ENCODE measurements at places on chromosomes 4 and X. TPM values are rescaled to one million over a fixed set of nuclear protein-coding genes. Genes with fewer than 3 reads are reported as not detected.
A peak's percentile ranks its signal among the peaks of the same experiment; 100 is the strongest.

GRCh38 chr4:121212806-121213205, 48.7 kb upstream of the TNIP3 start:
- no peak for DNase-seq

ETNPPL gene
- total RNA-seq: not detected

GRCh38 chr4:38914854-38915253, 47.2 kb downstream of the FAM114A1 start:
- no peak for DNase-seq

DNA sequence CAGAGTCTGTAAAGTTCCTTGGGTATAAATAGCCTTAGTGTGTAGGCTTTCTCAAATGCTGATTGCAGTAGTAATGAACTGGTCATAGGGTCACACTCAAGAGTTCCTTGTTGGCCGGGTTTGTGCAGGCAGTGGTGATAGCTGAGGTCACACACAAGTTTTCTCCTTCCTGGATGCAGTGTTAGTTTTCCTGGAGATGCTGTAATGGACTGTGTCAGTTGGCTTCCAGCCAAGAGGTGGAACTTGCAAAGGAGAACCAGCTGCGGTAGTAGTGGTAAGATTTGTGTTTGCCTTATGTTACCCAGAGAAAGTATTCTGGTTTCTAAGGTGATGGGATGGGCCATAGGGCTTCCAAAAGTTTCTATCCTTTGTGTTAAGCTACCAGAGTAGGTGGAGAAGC, 409.8 kb upstream of the FRG1 start:
- DNase-seq: no peak

DNA sequence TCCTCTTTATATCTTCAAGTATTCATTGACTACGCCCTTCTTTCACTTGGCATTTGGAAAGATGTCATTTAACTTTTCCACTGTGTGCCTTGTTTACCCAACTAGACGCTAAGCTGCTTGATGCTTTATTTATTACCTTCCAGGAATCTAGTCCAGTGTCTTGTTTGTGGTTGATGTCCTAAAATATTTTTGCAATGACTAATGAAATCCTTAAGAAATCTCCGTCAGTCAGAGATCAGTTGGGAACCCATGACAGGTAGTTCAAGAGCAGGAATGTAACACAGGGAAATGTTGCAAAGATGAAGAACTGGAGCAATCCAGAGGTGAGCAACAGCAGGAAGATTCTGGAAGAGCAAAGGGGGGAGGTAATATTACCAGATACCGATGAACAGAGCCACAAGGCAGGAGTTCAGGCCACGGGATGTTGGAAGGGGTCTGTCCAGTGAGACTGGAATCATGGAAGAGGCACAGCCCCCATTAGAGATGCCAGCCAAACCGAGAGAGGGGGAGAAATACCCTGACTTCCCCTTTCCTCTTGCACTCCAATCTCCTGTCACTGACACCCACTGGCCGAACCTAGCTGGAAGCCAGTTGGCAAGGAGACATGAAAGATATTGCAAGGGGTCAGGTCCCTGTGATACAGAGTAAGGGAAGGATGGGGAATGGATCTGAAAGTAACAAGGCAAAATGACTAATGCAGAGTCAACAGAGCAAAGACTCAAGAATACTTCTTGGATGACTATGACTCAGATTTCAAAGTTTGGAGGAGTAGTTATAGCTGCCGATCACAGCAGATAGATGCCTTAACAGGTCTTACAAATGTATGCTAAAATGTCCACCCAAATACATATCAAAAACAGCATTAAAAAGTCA, 62.7 kb upstream of the PHKA2 start:
- DNase-seq: peak; percentile 56

TMPRSS11B gene
- not detected for total RNA-seq

DNA sequence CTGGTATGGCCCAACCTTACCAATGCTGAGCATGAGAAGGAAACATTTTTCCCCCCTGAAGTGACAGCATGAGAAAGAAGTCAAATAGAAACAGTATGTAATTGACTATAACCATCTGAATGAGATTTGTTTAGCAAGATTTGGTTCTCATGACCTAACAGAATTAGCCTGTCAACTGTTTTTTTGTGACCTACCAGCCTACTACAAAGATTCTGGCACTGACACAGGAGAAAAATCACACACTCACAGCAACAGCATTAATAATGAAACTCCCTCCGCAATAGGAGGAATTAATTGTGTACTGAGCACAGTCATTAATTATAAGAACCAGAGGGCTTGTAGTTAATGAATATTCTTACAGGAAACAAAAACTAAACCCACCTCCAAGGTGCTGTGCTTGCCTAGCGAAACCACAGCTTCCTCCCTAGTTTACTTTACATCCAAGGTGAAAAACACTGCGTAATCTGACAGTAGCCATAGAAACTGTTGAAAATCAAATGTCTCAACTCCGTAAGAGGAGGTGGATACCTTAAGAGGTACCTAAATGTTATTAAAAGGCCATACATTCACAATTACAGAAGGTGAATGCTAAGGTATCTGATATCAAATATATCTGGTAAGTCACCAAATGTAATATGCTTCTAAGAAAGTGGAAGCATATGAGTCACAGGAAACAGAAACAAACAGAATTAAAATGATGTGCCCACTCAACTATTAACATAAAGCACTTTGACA, 34.9 kb downstream of the MMRN1 start:
- DNase-seq: peak; percentile 6

CENPVL1 gene
- total RNA-seq: not detected

DNA sequence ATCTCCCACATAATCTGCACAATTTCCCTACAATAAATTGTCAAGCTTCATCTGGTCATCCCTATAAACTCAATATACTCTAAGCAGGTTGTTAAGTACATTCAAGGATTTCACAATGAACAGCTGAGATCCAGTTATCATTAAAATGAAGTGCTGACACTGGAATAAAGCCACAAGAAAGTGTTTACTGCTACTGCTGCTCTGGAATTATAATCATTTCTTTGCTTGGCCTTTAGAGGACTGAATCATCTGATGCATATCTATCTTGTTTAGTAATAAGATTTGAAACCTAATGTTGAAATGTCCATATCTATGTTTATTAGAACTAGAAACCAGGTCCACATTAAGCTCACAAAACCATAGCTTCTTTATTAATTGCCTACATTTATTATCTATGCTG, 338.6 kb upstream of the ZFP42 start:
- peak; percentile 80 for DNase-seq

- no peak for DNase-seq
These were observed 136.3 kb downstream of the AFAP1 start for GRCh38 chr4:7803371-7803770.

GRCh38 chr4:172411149-172411548, 597.9 kb downstream of the GALNTL6 start:
- no peak for DNase-seq

- no peak for DNase-seq
These were observed 83.4 kb upstream of the SHISA3 start for GRCh38 chr4:42313872-42314271.

- peak; percentile 80 for DNase-seq
These were observed 29.5 kb downstream of the SH3TC1 start for GRCh38 chr4:8228319-8229250.

DNA sequence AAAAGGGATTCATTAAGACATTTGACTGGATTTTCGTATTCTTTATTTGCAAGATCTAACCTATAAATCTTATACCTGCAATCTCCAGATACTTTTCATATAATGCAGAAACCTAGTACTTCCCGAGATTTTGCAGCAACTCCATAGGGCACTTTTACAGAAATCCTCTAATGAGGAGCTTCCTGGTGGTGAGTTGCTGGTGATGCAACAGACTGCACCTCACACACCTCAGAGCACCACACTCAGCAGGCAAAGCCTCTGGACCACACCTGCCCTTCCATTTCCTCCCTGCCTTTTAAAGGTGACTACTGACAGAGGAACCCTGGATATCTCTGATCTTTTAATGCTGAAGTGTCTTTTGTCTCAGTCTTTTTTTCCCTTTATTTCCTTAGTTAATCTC, 289.4 kb downstream of the TRAM1L1 start:
- no peak for DNase-seq

ANKRD50 gene
- 21.3 TPM for total RNA-seq

DNA sequence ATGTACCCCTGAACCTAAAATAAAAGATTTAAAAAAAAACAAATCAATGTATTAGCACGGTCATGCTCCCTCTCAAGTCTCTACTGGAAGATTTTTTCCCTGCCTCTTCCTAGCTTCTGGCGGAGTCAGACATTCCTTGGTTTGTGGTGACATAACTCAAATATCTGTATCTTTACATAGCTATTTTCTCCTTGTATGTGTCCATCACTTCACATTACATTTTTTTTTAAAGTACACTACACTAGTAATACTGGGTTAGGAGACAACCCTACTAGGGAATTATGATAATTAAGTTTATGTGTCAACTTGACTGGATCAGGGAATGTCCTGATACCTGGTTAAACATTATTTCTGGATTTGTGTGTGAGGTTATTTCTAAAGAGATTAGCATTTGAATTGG, 1197.9 kb downstream of the TECRL start:
- no peak for DNase-seq

ANOS1 gene
- total RNA-seq: under 0.01 TPM

ATP11C gene
- 56.0 TPM for total RNA-seq

DSPP gene
- not detected for total RNA-seq

MAGEB1 gene
- total RNA-seq: not detected

DNA sequence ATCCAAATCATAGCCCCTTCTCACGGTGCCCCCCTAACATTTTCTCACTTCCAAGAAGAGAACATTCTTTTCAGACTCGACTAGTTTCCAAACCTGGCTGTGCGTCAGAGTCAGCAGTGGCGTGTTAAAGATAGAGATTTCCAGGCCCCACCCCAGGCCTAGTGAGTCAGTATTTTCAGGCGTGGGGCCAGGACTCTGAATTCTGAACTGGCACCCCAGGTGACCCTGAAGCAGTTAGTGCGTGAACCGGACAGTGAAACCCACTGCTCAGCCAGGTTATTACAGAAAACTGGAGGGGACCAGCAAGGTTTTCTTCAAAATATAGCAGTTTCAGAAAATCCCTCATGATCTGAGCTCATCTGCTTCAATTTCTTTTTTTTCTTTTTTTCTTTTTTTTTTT, 35.0 kb upstream of the BCOR start:
- DNase-seq: peak; percentile 86

CSTF2 gene
- total RNA-seq: 11.4 TPM

WAS gene
- 0.17 TPM for total RNA-seq

DNA sequence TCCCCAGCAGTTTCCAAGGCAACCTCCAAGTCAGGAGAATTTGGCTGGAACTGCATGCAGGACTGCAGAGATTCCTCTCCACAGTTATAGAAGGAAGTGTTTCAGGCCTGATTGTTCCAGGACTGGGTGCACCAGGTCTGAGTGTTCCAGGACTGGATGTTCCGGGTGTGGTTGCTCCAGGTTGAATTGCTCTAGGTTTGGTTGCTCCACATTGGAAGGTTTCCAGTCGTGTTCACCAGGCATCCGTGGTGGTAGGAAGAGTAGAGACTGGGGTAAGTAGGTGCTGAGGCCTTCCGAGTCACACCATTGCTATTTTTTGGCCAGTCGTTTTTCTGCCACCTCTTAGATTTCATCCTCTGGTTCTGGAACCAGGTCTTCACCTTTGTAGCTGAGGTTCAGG, 105.4 kb downstream of the MSN start:
- DNase-seq: no peak

DNA sequence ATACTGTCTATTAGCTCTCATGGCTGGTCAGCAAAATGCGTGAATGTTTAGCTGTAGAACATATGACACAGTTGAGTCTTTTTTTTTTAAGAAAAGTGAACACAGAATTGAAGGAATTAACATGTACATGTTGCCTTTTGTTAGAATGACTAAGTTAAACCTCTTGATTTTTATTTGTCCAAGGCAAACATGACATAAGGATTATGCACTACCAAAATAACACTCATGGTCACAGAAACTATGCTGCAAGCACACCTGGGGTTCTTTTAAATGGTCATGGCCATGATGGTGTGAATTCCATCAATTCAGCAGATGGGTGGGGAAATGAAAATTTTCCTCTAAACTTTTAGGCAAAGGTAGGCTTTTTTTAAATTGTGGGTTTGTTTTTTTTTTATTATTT, 80.1 kb upstream of the CXCL13 start:
- DNase-seq: no peak

- peak; percentile 90 for DNase-seq
These were observed 112.5 kb downstream of the LDB2 start for GRCh38 chr4:16785793-16786527.

GRCh38 chrX:149527705-149528104, 13.1 kb upstream of the EOLA1 start:
- no peak for DNase-seq

GRCh38 chr4:56857601-56858309, 36.3 kb upstream of the SPINK2 start:
- DNase-seq: no peak

GTPBP6 gene
- 36.2 TPM for total RNA-seq

- DNase-seq: no peak
These were observed 255.1 kb upstream of the KCNIP4 start for GRCh38 chr4:22203711-22204011.

- DNase-seq: peak; percentile 50
These were observed 114.3 kb downstream of the SH3BGRL start for GRCh38 chrX:81316163-81316562.

DNA sequence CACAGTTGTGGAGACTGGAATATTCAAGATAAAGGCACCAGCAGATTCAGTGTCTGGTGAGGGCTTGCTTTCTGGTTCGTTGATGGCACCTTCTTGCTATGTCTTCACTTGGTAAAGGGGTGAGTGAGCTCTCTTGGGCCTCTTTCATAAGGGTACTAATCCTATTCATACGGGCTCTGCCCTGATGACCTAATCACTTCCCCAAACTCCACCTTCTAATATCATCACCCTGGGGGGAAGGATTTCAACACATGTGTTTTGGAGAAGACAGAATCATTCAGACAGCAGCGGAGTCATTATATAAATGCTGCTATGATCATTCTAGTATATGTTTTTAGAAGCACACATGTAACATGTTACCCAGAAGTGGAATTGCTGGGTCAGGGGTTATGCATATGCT, 295.3 kb upstream of the CTSO start:
- DNase-seq: no peak

- DNase-seq: no peak
These were observed 2.2 kb upstream of the PLXNB3 start for GRCh38 chrX:153761863-153762262.

SPANXB1 gene
- total RNA-seq: not detected

NXF2 gene
- not detected for total RNA-seq

FANCB gene
- 6.4 TPM for total RNA-seq

EPHA5 gene
- total RNA-seq: under 0.01 TPM

DNA sequence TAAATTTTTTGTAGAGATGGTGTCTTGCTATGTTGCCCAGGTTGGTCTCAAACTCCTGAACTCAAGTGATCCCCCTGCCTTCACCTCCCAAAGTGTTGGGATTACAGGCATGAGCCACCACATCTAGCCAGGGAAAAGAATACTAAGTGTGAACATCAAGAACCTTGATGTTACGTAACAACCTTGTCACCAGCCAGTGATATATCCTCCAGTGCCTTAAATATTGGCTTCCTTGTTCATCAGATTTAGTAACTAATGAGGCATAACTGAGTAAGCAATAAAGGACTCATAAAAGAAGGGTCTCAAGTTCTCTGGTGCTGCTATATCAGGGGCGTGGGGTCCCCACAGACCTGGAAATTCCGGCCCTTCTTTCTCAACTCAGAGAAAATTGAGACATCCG, 60.5 kb upstream of the ENPEP start:
- DNase-seq: no peak

- DNase-seq: peak; percentile 30
These were observed 40.5 kb upstream of the SLC2A9 start for GRCh38 chr4:10061650-10062415.
